ENCODE measurements at places on chromosomes 5 and 9.
A peak's percentile ranks its signal among the peaks of the same experiment; 100 is the strongest.

DNA sequence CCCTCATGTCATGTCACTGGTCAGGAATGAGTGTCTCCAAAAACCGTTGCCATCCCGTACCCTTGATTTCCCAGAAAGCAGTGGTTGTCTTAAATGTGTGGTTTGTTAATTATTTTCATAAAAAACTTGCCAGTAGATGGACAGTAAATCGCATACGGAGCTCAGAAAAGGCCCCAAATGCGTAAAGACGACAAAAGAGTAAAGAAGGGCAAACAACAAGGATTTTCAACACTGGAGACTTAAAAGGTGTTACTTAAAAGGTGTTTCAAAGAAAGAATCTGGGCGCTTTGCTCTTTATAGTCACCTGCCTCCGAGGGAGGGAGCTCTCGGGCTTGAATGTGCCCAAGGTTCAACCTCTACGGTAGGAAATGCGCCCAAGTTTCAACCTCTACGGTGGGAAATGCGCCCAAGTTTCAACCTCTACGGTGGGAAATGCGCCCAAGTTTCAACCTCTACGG, 734 bp downstream of the KIF27 start:
- DNase-seq = peak; percentile 33

- no peak for DNase-seq
These were observed 351.4 kb downstream of the ISL1 start for GRCh38 chr5:51734677-51735076.

- no peak for DNase-seq
These were observed 865.4 kb downstream of the TLE4 start for GRCh38 chr9:80437091-80437640.

- no peak for DNase-seq
These were observed 200.8 kb downstream of the DIRAS2 start for GRCh38 chr9:90441814-90442213.

DNA sequence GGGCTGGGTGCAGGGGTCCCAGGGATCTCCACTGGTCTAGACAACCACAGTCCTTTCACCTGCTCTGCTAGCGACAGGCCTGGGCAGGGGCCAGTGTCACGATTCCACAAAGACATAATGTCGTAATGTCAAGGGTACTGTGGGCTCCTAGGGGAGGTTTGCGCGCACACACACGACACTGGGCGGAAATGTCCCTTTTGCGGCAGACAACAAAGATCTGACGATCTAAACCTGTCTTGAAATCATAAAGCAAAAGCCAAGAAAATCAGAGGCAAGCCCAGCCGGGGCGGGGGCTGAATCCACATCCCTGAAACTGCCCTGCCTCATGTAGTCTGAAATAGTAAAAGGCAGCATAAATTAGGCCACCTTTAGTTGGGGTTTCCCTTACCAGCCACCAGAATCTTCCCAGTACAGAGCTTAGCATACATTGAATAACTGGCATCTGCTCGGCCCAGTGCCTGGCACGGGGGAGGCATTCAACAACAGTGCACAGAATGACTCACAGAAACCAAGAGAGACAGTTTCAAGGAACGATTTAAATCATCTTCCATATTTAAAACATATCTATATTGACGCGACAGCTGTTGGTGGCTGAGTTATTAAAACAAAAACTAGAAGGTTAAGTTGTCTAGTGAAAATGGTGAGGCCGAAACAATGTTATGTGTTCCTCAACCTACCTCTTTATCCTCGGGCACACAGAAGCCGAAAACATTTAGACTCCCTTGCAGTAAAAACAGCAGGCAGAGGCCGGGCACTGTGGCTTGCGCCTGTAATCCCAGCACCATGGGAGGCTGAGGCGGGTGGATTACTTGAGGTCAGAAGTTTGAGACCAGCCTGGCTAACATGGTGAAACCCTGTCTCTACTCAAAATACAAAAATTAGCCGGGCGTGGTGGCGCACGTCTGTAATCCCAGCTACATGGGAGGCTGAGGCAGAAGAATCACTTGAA, 151.0 kb downstream of the MYO10 start:
- no peak for DNase-seq

DNA sequence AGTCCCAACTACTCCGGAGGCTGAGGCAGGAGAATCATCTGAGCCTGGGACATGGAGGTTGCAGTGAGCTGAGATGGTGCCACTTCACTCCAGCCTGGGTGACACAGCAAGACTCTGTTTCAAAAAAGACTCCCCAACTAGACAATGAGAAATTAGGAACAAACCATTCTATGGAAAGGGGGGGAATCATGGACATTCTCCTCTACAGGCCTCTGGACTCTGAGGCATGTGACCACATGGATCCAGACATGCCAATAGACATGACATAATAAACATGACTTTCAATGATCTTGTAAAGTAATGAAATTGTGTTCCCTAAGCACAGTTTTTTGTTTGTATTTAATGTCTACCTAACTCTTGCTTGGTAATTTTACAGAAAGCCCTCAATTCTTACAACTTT, 8.8 kb downstream of the HOMER1 start:
- DNase-seq = no peak

All from HuH-7.5 (cell line).